PC-9 (cell line): ENCODE measurements at places on chromosomes 12 and 14. TPM values are rescaled to one million over a fixed set of nuclear protein-coding genes. Genes with fewer than 3 reads are reported as not detected.

Gene KRT5
- total RNA-seq: 89.7 and 134 TPM in 2 replicates

DNA sequence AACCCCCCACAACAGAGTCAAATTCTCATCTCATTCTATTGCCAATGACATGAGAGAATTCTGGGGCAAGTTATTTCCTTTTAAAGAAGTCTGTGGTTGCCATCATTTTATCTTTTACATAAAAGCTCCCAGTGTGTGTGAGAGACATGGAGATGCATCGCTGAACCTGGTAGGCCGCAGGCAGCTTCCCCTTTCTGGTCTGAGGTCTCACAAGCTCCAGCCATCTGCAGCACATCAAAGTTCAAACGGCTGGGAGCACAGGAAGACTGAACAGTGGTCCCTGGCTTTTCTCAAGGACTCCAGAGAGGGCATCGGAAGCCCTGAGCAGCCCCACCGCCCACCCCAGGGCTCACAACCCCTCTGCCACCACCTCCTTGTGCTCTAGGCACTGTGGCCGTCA, 141.7 kb downstream of the RIMBP2 start:
- DNase-seq: no peak

DNA sequence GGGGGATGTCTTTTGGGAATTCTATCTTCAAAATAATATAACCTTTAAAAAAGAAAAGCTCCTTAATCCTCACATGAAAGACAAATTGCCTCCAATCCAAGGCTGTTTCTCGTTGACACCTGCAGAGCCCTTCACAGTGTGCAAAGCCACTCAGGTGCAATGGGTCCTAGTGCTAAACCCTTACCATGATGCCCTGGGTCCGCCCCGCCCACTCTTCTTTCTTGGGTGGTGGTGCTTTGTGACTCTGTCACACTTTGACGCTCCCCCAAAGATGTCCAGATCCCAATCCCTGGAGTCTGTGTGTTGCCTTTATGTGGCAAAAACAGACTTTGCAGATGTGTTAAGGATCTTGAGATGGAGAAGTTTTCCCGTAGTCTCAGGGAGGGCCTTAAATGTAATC, 29.7 kb downstream of the CLMN start:
- DNase-seq: no peak

DNA sequence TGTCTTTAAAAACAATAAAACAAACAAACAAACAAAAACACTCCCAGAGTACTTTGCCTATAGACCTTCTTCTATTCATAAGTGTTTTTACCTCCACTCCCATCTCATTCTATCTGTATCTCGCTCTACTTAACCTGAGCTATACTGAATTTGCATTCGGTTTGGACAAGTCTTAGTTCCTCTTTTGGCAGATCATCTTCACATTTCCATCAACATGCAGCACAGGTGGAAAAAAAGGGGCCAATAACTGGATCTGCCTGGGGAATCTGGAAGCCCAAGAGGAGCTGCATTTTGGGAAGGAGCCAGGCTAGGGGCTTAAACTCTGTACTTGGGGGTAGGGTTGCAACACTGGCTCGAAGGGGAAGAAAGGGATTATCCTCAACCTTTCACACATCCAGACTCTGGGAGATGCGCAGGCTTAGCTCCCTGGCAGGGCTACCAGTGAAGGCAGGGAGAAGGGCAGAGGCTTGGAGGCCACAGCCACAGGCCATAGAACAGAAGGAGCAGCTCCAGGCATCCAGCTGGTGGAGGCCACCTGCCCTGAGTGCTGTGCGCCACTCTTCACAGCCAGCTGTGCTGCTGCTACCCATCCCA, 4.1 kb downstream of the NINJ2 start:
- no peak for DNase-seq

DNA sequence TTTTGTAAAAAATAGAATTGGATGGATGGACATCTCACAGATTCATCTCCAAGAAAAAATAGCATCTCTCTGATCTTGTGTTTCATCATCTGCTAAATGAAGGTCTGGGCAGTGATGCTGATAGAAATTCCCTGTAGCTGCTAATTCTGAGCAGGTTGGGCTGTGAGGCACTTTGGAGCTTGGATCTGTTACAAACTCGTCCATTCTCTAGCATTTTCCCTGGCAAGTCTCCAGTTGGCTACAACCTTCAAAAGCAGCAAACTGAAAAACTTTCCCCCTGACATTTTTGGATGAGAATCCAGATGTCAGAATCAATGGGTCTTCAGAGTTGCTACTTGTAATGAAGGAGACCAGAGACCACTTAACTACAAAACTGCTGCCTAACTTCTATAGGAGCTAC, 72.7 kb downstream of the TPH2 start:
- DNase-seq: no peak

GRCh38 chr12:94205822-94206221, 57.4 kb downstream of the PLXNC1 start:
- DNase-seq: no peak

GRCh38 chr12:131142891-131143657, 189.4 kb downstream of the ADGRD1 start:
- no peak for DNase-seq

DNA sequence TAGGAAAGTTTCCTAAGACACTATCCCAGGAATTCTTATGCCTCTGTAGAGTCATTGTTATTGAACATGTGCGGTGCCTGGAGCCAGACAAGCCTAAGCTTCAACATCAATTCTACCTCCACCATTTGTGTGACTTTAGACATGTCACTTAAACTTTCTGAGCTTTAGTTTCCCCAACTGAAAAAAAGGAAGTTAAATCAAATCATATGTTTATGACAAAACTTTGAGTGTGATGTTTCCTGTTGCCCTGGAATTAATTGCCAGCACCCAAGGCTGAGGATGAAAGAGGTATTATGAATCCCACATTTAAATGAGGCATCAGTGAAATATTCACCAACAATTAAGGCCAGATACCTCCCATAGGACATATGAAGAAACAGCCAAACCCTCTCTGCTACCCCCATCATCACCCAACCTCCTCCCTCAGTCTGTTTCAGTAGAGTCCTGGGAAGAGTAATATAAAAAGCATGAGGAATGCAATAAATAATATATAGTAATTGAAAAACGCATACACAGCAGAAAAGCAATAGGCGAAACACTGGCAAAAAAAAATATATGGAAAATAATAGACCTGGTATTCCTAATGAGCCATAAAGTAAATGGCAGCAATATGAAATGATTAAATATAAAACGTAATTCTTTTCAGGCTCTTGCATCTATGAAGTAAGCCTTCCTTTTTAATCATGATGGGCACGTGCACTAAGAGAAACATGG, 182.0 kb upstream of the DCN start:
- DNase-seq: no peak

DNA sequence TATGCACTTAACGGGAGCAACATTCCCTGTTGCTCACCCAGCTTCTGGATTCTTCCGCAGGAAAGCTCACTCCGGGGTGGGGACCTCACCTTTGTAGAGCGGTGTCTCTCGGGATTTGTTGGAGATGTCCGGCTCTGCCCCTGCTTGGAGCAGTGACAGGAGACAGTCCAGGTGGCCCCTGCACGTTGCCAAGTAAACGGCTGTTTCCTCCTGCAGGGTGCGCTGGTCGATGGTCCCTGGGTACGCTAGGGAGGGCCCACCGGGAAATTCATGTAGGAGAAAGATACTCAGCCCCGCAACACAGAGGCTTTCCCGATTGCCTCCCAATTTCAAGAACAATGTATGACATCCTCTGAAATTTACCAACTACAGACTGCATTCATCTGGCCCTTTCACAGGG, 23.1 kb downstream of the ASB2 start:
- DNase-seq: no peak
